ENCODE measurements at places on chromosomes 3 and 15.

GRCh38 chr3:139440639-139441556, 35.4 kb downstream of the RBP2 start:
- DNase-seq, result no peak

DNA sequence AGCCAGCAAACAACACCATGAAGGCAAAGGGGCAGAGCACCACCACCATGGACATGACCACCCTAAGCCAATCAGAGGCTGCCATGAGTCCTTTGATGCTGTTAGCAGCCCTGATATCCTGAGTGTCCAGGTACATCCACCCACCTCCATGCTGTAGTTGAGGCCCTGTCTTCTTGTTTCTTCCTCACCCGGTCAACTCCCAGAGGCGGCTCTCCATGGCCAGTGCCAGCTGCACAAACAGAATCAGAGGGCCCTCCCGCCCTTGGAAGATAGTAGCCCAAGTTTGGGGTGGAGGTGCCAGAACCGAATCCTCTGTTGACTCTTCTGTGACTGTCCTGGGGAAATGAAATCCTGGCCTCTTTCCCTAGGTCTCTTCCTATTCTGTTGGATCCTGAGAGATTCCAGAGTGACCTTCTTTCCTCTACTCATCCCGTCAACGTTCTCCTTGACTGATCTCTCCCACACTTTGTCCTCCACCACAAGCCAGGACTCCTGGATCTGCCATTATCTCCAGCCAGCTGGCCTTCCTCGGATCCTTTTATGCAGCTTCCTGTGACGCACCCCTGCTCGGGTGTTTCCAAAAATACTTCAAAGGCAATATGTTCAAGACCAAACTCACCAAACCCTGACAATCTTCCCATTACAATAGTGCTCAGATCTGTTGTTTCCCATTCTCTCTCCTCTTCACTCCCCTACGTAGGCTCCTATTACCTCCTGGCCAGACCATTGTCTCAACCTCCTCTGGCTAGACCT, 45.4 kb upstream of the DLG1 start:
- DNase-seq, result no peak

- DNase-seq, result no peak
These were observed 39.6 kb upstream of the GYG1 start for GRCh38 chr3:148951599-148952361.

DNA sequence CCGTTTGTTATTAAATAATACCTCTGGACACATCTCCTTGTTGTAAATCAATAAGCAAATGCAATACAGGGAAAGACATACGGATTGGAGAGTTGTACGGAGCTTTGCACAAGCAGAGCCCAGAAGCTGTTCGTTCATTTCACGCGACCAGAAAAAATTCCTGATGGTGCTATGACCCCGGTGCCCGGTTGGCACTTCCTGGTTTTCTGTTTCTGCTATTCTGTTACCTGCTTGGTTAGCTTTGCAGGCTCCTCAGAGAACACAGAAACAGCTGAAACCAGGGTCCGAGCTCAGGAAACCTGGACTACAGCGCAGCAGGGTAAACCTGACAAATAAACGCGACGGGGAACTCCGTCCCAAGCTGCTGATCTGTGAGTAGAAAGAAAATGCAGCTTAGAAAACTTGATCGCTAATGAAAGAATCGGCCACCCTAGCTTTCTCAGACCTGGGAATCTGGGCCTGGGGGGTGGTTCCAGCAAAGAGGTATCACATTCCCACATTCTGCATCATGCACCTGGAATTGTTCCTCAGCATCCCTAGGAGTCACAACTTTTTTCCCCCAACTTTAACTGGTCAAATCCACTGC, 845 bp downstream of the CNTN3 start:
- DNase-seq, result no peak

GRCh38 chr3:150721285-150722130, 17.8 kb upstream of the ERICH6 start:
- DNase-seq, result peak; percentile 69

- DNase-seq, result no peak
These were observed 67.2 kb downstream of the ST6GAL1 start for GRCh38 chr3:186997473-186997939.

- no peak for DNase-seq
These were observed 225.0 kb downstream of the EPHA3 start for GRCh38 chr3:89332386-89332785.

DNA sequence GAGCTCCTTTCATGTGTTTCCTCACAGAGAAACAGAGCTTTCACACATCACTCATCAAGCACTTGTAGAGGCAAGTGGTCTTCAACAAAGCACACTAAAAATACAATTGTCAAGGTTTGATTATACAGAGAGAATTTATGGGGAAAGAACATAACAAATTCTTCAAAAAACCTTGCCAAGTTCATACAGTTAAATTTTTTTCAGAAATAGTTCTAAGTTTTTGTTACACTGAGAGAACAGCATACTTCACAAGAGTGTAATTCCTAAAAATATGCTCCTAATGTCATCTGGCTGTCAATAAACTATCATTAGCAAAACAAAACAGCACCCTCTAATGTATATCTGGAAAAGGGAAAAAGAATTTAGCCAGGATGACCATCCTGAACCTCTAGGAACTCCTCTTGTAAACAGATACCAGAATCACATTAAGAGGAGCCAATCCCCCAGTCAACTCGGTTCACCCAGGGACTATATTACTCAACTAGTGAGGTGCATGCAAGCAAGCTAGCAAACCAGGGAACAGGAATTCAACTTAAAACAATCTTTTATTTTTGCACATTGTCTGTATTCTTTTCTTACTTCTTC, 63.3 kb downstream of the RAD18 start:
- DNase-seq, result no peak

DNA sequence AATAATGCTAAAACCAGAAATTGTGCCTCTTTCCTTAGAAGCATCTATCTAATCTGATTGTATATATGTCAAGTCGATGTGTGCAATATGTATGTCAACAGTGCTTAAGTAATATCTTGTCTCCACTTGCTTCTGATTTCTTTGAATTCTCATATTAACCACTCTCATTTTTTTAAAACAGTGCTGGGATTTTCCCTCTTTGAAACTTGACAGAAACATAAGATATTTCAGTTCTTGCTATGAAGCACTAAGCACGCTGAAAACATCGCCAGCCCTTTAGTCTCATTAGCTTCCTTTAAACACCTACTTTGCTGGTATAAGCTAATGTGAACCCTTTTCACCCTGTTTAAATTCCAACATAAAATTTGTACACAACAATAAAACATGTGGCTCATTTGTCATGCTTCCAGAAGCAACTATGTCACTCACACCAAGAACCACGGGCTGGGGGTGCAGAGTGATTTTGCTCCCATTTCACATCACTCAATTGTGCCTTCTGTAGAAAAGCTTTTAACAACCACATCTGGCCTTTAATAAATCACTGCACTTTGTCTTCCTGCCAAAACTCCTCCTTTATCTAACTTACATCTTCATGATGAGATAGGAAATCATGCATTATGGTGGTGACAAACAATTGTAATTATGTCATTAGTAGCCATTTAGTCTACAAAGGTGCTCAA, 185.2 kb downstream of the FOXP1 start:
- DNase-seq, result peak; percentile 41

GRCh38 chr15:62059108-62059815, 985 bp downstream of the VPS13C start:
- DNase-seq, result no peak

GRCh38 chr3:59106085-59106648, 56.3 kb upstream of the CFAP20DC start:
- DNase-seq, result no peak

DNA sequence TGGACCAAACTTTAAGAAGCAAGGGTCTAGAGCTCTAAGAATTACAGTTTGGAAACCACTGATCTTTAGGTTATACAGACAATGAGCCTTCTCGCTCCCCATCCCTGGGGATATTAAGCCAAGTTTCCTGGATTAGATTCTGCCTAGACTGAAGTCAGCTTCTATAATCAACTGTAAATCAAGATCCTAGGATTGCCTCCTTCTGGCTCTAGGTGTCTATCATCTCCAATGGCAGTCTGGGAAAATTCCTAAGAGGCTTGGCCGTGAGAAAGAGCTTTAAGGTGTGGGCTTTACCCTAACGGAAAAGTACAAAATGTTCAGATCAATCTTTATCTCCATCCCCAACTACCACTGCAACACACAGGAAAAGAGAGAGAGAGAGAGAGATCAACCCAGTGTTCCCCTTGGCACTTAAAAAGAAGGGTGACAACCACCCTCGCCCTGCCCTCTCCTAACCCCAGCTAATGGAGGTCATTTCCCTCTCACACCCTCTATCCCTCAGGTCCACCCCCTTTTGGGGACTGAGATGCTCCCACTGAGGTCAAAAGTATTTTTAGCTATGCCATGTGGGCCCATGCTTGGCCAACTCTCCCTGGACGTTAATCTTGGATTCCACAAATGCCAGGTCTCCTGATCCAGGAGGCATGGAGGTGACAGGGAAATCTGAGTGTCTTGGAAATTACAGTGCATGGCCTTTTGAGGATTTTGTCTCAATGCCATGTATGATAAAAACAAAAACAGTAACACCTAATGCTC, 202.8 kb upstream of the BCL6 start:
- DNase-seq, result no peak

DNA sequence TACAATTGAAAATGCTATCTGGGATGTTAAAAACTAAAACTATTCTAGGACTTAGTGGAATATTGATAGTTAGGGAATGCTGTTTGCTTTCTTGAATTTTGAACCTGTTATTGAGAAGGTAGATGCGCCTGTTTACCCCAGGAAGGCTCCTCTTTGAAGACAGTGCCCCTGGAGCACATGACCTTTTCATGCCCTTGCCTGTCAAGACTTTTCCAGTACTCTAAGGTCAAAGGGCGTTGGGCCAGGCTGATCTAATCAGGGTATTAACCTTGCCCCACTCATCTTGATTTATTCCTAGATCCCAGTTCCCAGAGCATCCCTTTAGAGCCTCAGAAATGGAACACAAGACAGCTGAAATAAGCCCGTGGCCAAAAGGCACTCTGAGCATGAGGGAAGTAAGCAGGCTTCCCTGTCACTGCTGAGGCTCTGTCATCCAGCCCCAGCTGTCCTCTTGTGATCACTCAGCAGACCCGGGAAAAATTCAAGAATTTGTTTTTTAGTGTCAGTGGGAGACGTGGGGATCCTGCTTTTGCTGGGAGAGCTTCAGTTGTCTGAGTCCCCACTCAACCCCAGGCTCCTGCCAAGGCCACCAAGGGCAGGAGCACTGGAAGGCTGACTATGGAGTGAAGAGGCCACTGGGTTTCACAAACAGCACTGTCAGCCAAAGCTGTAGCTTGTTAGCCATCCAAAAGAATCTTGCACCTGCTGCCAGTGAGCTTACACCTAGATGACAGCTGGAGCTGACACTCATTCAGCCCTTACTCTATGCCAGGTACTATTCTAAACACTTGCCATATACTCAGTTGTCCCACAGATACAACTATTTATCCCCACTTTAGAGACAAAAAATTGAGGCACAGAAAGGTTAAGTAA, 169.0 kb downstream of the PGPEP1L start:
- no peak for DNase-seq

DNA sequence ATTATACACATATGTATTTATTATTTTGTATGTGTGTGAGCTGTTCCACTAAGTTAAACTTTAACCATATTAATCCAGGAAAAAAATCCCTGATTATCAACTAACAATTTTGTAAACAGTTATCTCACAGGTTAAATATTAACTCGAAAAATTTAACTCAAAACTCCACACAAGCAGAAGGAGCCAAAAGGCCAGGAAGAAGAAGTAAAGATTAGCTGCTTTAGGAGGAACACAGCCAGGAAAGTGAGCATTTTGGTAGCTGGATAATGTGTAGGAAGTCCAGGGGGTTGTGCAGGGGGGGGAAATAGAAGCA, 425.0 kb downstream of the TIGIT start:
- DNase-seq, result no peak

- DNase-seq, result no peak
These were observed 20.5 kb upstream of the FRMD5 start for GRCh38 chr15:44215594-44215993.

GRCh38 chr3:171732756-171733155, 77.5 kb downstream of the PLD1 start:
- no peak for DNase-seq

DNA sequence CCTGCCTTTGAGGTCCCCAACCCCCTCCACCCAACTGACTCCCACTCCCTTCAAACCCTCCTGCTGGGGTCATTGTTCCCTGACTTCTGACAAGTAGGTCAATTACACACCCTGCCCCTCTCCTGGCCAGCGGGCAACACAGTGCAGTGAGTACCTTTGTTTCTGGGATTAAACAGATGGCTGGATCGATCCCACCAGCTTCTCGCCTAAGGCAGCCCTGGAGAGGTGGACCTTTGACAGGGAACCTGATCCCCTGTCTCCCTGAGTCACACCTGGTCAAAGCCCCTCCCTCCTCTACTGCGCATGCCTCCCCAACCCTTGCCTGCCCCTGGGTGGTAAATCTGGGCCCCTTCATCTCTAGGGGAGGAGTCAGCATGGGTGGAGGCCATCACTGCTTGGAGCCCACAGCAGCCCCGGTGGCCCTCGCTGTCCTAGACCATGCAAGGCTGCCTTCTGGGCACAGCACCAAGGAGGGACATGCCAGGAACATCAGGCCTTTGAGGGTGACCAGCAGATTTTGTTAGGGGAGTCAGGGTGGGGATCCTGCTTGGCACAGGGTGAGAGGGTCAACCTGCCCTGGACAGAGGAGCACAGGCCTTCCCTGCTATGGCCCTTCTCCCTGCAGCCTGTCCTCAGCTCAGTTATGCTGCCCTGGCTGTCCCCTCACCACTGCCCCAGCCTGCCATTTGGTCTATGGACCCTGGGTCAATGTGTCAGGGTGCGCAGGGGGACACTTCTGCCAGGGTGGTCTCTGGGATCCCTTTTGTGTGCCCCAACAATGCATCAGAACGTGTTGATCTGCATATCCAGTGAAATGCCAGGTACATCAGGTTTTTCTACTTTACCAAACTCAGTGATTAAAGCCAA, 9.8 kb upstream of the PRR23E start:
- no peak for DNase-seq

GRCh38 chr3:13282358-13282985, 137.7 kb downstream of the NUP210 start:
- DNase-seq, result no peak

GRCh38 chr3:158111861-158112260, 2.0 kb downstream of the RSRC1 start:
- DNase-seq, result no peak

GRCh38 chr3:16883723-16884083, 1.1 kb upstream of the PLCL2 start:
- DNase-seq, result no peak

GRCh38 chr15:99168601-99169580, 64.0 kb downstream of the SYNM start:
- DNase-seq, result peak; percentile 2

GRCh38 chr15:35194296-35194695, 109.2 kb upstream of the NANOGP8 start:
- DNase-seq, result no peak

GRCh38 chr15:37981775-37982174, 47.3 kb downstream of the TMCO5A start:
- no peak for DNase-seq

GRCh38 chr15:52225230-52225629, 34.0 kb upstream of the GNB5 start:
- DNase-seq, result no peak

DNA sequence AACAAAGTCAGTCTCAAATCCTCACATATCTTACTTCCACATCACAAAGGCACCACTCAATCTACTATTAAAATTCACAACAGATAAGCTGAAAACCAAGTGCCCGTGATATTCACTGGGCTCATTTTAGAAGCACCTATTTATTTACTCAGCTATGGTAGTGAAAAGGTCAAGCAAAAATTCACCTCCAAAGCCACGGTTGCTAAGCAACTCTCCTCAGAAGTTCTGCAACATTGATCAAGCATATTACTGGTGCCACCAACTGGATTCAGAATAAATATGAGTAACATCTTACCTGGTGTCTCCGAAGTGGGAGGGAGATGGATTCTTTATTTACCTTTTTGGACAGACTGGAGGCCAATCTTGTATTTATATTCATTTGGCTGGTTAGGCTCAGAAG, 714.8 kb downstream of the FHIT start:
- no peak for DNase-seq
